ENCODE measurements at places on chromosomes 16 and 17.

DNA sequence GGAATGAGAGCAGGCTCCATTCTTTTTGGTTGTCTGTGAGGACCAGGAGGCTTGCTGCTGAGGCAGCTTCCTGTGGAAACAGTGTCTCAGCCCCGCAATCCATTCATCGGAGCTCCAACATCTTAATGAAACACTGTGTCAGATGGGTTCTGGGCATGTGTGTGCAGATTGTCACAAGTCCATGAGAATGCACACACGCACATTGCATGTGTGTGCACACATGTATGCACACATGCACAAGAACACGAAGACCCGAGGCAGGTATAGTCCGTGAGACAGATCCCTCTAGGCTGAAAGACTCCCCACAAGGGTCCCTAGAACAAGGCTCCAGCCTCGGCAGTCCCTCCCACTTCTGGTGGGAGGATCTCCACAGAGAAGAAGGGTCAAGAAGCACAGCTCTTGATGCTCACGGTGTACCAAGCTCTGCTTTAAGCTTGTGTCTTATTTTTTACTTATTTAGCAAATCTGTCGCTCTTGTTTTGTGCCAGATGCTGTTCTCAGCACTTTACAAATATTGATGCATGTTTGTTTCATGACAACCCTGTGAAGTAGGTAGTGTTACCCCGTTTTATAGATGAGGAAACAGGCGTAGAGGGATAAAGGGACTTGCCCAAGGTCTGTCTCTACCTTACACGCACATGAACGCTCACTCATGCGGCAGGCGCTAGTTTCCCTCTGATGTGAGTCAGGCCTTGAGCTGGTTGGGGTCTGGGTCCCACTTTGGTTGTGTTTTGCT is 213.1 kb downstream of the SEC14L1 start:
- no peak for DNase-seq

GRCh38 chr17:55433029-55433628 is 11.5 kb upstream of the MMD start:
- DNase-seq: no peak

GRCh38 chr17:2222901-2223616 is 80.5 kb downstream of the SMG6 start:
- no peak for DNase-seq

DNA sequence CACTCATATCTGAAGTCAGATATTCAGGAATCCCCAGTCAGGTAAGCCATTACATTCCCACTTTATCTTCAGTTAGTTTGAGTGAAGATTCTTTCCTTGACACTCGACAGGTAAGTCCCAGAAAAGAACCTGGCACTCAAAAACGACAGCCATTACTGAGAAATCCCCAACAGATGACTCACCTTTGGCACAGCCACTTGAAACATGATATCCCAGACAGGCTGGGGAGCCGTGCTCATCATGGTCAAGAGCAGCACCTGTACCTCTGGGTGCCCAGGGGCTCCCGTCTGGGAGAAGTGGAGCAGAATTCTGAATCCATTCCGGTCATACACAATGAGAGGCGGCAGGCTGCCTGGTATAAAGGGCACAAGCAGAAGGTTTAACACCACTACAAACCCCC is 16.8 kb upstream of the COG7 start:
- no peak for DNase-seq

- no peak for DNase-seq
Observed at GRCh38 chr17:77613218-77613617, 345.3 kb upstream of the TNRC6C start.

DNA sequence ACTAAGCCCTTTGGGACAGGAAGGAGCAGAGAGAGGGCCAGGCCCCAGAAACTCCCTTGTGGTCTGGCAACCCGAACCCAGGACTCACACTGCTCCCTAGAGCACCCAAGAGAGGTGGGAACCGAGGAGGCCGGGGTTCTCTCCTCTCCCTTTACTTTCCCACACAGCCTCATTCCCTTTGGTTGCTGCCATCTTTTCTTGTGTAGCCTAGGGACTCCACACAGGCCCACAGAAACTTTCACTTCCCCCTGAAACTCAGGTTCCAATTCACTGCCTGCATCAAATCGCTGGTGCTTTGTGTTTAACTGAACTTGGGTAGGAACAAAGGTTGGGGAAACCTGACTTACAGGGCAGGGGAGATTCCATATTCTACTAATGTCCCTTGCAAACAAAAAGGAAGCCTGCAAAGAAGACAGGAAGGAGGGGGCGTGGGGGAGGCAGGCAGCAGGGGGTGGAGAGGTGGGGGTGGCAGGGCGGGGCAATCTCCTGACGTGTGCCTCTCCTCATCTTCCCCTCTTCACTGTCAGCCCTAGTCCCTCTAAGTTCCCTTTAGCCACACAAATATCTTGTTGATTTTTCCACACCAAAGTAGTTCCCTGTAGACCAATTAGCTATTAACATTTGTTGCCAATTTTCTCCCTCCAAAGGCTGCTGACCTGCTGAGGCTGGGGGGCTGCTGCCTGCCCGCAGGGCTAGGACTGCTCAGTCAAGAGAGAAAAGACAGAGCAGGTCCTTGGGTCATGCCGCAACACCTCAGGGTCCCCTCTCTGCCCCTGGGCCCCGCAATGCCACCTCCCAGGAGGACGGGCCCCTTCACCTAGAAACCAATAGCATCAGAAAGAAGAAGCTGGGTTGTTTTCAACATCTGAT is 8.0 kb downstream of the ST3GAL2 start:
- peak; percentile 58 for DNase-seq

GRCh38 chr16:57795431-57795878 is 6.8 kb downstream of the KIFC3 start:
- no peak for DNase-seq

DNA sequence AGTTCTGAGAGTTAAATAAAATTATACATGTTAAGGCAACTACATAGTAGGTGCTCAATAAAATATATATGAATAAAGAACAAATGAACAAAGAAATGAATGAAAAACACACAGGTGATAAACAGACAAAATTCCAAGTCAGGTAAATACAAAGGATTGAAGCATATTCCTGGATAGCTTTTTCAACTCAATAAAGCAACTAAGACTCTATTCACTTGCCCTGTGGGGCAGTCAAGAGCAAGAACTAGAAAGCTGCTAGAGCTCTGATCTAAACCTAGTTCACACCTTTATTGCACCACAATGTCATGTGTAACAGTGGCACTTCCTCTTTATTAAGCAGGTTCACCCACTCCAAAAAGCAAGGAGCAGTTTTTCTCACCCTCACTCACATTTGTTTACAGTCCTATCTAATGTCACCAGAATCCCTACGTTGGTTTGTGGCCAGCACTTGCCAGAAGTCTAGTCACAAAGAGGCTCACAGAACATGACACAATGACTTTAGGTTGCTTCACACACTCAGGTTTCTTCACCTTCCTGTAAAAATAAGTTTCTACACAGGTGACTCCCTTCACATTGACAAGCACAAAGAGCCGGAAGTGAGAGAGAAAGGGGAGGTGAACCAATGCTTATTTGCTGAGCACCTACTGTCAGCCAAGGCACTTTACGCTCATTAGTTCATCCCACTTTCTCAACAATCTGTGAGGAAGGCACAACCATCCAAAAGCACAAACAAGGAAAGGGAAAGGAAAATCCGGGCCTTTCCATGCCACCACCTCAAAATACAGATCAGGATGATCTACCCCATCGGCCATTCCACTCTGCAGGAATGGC is 70.8 kb downstream of the XPO6 start:
- DNase-seq: no peak

GRCh38 chr17:16398270-16399267 is 16.8 kb upstream of the TRPV2 start:
- DNase-seq: peak; percentile 90

GRCh38 chr17:40068129-40068581 is 5.4 kb downstream of the THRA start:
- no peak for DNase-seq

- DNase-seq: no peak
Observed at GRCh38 chr16:836221-836620, 35.7 kb upstream of the GNG13 start.

GRCh38 chr17:31392002-31392855 is 754 bp downstream of the RAB11FIP4 start:
- no peak for DNase-seq

- DNase-seq: no peak
Observed at GRCh38 chr17:66643815-66644710, 190.9 kb upstream of the CACNG5 start.

DNA sequence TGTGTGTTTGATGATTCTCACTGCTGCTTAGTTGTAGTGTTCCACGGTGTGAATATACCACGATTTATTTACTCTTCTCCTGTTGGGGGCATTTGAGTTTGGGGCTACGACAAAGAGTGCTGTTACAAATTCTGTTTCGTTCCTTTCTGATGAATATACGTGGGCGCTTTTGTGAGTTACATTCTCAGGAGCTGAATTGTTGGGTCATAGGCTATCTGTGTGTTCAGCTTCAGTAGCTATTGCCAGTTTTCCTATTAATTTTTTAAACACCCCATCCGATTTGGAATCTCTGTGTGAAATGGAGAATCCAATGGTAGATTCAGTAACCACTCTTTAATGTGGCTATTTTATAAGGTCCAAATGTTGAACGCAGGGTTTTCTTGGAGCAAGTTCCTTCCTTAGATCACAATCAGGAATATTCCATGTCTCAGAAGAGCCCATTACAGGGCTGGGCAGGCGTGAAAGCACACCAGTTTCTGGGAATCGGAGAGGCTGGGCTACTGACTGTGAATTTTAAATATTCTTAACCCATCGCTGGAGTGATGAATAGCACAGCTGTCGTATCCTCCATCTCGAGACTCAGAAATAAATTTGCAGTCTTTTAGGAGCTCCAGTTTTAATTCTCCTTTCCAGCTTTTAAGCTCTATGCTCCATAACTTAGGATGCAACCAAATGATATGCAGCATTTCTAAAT is 115.9 kb downstream of the PITPNC1 start:
- DNase-seq: no peak

GRCh38 chr16:35753559-35754390 is 2294.4 kb downstream of the TP53TG3F start:
- no peak for DNase-seq

DNA sequence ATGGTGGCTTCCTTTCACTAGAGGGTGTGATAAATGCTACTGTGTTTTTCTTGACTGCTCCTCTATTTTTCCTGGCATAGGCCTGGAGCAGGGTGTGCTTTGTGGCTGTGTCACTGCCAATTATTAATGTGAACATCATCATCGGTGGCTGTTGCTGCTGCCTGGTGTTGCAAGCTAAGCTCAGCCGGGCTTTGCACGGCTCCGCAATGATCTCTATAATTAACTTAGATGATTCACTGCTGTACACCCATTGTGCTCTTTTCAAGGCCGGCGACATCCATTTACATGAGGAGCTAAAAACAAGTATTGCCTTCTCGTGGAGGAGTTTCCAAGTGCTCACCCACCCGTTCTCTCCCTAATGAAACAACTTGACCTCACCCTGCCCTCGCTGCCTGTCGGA is 160.1 kb upstream of the IRX3 start:
- DNase-seq: no peak

GRCh38 chr16:85842848-85843247 is 43.4 kb downstream of the COX4I1 start:
- DNase-seq: no peak

GRCh38 chr17:68455901-68456338 is 1.4 kb downstream of the WIPI1 start:
- no peak for DNase-seq

DNA sequence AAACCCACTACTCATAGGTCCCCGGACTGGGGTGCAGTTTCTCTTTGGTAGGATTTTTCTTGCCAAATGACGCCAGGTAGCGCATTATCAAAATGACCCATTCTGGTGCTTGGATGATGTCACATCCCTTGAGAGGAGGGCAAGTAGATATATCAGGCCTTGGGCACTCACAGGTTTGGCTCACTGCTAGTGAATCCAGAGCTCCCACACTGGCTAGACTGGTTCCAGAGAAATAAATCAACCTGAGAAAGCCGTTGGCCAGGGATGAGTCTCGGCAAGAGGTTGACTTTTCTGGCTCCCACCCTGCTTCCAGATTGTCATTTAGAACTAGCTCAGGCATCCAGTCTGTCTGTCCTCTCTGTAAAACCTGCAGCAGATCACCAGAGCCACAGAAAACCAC is 188.4 kb upstream of the MAF start:
- no peak for DNase-seq

DNA sequence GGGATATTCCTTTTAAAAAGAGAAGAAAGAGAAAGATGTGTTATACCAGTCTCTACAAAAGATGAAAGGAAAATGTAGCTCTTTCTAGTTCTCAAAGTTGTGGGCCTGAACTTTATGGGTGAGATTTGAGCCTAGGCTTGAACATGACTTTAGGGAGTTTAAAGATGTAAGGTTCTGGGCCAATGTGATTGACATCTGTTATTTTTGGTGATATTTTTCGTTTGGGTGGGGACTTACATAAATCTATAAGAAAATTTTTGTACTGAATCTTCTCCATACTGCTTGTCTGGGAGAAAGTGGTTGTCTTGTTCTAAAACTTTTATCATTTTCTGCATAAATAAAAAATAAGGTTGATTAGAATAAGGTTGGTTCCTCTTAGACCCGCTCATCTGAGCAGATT is 4.8 kb downstream of the PRKCA start:
- DNase-seq: no peak

GRCh38 chr17:36205637-36206485 is 5.0 kb upstream of the CCL4L2 start:
- no peak for DNase-seq

DNA sequence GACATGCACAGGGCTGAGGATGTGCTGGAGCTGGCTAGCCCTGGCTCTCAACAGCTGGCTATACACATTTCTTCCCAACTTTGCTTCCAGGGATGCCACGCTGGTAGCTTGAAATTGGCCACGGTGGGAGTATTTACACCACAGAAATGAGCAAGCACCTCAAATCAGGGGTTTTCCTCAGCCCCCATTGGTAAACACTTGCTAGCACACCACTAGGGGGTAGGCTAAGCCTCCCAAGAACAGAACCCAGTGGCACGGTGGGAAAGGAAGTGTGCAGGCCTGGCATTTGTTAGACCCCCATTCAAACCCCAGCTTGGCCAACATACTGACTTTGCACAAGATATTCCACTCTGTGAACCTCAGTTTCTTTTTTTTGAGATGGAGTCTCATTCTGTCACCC is 12.9 kb downstream of the DRC3 start:
- no peak for DNase-seq

GRCh38 chr16:912684-913613 is 57.8 kb downstream of the LMF1 start:
- DNase-seq: no peak

GRCh38 chr17:42284566-42284965 is 3.7 kb upstream of the STAT5A start:
- no peak for DNase-seq

GRCh38 chr17:74601944-74602572 is 10.0 kb upstream of the CD300LD start:
- no peak for DNase-seq

- no peak for DNase-seq
Observed at GRCh38 chr16:2614761-2615191, 67.5 kb upstream of the KCTD5 start.

GRCh38 chr17:12530161-12530560 is 135.5 kb upstream of the MYOCD start:
- no peak for DNase-seq

GRCh38 chr16:74825941-74826340 is 51.3 kb upstream of the FA2H start:
- no peak for DNase-seq
